ENCODE measurements at places on chromosomes 11 and 22. TPM values are rescaled to one million over a fixed set of nuclear protein-coding genes. Genes with fewer than 3 reads are reported as not detected.

EIF3D gene
- total RNA-seq, result 227 TPM

SLC1A2 gene
- 17.9 TPM for total RNA-seq

NAALAD2 gene
- total RNA-seq, result 49.1 TPM

SLC29A2 gene
- total RNA-seq, result 1.1 TPM

- DNase-seq, result no peak
These were observed 5.0 kb upstream of the PPP6R2 start for GRCh38 chr22:50338042-50338573.

DNA sequence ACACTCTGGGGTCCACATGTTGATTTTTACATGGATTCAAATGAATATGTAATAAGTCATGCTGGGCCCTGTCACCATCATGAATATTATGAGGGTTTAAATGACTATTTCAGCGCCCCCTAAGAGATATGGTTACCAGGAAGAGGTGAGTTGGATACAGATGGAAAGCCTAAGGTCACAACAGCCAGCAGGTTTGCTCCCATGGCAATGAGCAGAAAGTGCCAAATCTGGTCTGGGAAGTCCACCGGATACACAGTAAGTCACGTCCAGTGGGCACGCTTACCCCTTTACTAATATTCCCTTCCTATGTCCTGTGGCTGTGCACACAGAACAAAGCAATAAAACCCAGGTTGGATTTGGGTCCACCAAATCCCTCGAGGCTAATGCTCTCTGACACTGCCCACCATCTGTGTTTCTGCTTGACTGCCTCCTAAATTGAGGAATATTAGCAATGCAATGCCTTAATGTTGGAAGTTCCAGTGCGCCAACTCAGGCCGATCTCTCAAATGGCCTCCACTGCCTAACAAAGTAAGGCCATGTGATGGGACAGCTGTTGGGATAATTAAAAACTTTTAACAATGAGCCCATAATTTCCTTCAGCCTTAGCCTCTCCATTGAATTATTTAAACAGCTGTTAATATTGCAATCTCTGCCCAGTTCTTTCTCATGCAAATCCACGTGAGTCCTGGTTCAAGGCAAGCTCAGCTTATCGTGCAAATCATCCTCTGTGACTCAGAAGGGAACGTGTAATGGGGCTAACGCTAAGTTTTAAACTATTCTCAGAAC lies 97.6 kb downstream of the SLC1A2 start:
- no peak for DNase-seq

- no peak for DNase-seq
These were observed 91.3 kb downstream of the RELT start for GRCh38 chr11:73467505-73467904.

GRCh38 chr11:32184041-32184722 lies 93.3 kb downstream of the RCN1 start:
- no peak for DNase-seq

DNA sequence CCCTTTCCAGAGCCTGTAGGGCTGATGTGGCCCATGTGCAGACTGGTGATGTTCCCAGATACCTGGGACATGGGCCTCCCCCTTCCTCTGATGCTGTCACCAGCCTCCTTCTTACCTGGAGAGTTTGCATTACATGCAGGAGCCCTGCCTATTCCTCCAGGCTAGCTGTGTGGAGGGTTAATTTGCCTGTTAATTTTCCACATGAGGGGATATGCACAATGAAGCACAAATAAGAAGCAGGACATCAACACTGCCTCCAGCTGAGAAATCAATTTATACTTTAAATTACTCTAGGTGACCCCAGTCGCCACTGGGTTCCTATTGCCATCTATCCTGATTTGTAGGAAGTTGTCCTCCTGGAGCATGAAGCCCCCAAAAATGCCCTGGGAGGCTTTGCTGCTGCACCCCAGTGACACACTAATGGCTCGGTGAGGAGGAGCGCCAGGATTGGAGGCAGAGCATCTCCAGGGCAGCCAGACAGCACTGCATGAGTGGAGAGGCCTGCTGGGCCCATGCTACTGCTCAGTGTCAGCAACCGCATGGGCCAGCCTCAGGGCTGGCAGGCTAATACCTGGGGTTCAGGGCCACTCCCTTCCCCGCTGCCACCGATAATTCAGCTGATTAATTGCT lies 101.6 kb upstream of the USP47 start:
- DNase-seq, result no peak

GRCh38 chr11:11985954-11986949 lies 22.2 kb downstream of the DKK3 start:
- no peak for DNase-seq

- DNase-seq, result peak; percentile 26
These were observed 115.5 kb upstream of the ISX start for GRCh38 chr22:34950489-34950888.

DNA sequence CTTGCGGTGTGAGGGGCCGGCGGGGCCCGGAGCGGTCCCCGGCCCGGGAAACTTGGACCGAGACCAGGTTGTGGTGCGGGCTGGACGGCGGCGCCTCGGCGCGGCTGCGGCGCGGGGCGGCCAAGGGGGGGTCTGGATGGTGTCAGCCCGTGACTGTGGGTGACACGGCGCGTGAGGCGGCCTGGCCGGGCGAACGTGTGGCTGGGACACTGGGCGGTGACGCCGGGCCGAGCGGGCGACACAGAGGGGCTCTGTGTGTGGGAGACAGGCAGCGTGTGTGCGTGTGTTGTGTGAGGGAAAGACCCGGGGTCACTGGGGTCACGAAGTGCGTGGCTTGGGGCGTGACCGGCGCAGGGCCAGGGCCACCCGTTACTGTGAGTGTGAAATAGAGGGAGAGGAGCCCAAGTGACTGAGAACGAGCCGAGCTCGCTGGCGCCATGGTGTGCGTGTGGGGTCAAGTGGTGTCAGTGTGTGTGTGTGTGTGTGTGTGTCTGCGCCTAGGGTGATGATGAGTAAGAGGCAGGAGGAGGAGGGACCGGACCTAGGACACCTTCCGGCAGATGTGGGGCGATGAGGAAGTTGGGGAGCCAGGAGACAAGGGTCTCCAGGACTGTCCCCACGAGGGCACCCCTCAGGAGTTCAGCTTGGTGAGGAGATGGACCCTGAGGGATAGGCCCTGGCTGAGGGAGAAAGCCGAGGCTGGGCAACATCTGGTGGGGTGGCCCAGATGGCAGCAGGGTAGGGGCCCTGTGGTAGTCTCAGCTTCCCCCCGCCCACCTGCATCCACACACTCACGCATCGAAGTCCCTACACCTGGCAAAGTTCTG lies 817 bp downstream of the RELT start:
- no peak for DNase-seq

- DNase-seq, result no peak
These were observed 2.0 kb upstream of the MAPK11 start for GRCh38 chr22:50272044-50272802.

- no peak for DNase-seq
These were observed 178.6 kb downstream of the CNTN5 start for GRCh38 chr11:99199341-99199740.

- DNase-seq, result no peak
These were observed 83.3 kb upstream of the ALKBH3 start for GRCh38 chr11:43797337-43797736.

GRCh38 chr11:9004183-9004926 lies 554 bp upstream of the NRIP3 start:
- DNase-seq, result no peak

Measured in urinary bladder (tissue), 4 donors.